ENCODE measurements at places on chromosomes 7 and 10. TPM values are rescaled to one million over a fixed set of nuclear protein-coding genes. Genes with fewer than 3 reads are reported as not detected.
A peak's percentile ranks its signal among the peaks of the same experiment; 100 is the strongest.

The PNLIPRP2 gene
- not detected for total RNA-seq

The HOXA5 gene
- total RNA-seq = not detected

DNA sequence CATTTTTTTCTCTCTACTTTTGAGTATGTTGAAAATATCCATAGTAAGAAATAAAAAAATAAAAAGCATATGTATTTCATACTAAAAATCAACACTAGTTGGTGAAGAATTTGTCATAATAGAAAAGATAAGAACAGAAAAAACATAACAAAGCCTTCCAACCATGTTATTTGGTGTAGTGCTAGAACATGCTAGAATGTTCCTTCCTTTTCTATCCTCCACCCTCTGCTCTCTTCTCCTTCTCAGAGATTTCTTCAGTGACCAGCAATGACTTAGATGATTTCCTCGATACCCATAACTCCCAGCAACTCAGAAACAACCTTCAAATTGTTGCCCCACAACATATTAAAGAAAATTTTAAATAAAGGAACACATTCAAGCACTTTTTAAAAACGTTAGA lies 2.6 kb downstream of the ZC3HAV1 start:
- H3K36me3 ChIP-seq = no peaks in the 10 kb centered on the region
- H3K4me1 ChIP-seq = peaks cover 4% of the 10 kb centered on the region
- H3K4me3 ChIP-seq = no peak overlapping the region
- no peak for DNase-seq
- H3K27me3 ChIP-seq = no peaks in the 10 kb centered on the region

GRCh38 chr7:81327468-81328266 lies 408.8 kb upstream of the SEMA3C start:
- H3K36me3 ChIP-seq = no peaks in the 10 kb centered on the region
- H3K4me3 ChIP-seq = no peak overlapping the region
- peak; percentile 17 for DNase-seq
- H3K4me1 ChIP-seq = peaks cover 11% of the 10 kb centered on the region
- H3K27ac ChIP-seq = no peak overlapping the region

The C7orf57 gene
- not detected for total RNA-seq

The CDHR1 gene
- 0.75 TPM for total RNA-seq

Measured in astrocyte (in vitro differentiated cells and primary cell).